Activated CD8-positive, alpha-beta memory T cell treated with anti-CD3 and anti-CD28 coated beads for 1 hour (primary cell): ENCODE measurements at places on chromosomes 7 and 10.

DNA sequence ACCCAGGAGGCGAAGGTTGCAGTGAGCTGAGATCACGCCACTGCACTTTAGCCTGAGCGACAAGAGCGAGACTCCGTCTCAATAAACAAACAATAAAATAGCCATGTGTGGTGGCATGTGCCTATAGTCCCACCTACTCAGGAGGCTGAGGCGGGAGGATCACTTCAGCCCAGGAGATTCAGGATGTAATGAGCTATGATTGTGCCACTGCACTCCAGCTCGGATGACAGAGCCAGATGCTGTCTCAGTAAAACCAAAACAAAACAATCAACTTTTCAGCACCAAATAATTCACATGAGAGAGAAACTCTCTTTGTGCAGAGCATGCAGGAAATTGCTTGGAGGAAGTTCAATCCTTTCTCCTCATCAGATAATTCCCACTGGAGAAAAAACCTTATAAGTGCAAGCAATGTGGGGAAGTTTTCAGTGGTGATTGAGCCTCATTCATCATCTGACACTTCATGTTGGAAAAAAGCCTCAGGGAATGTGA lies 13.4 kb upstream of the FIS1 start:
- DNase-seq = no peak

DNA sequence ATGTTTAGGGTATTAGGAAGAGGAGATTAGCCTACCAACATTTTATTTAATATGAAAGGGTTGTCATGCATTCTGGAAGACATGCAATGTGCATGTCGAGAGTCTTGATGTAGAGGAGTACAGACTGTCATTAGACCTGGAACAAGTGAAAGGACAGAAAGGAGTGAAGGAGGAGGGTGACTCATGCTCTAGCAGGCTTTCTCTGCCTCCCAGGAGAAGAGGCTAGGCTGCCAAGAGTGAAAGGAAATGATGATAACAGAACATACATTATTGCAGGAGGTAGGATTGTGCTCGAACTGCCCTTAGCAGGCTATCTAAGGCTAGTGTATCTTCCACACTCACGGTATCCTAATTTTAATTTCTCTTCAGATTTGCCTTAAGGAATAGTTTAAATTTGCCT lies 228.8 kb downstream of the EXOC4 start:
- no peak for DNase-seq

DNA sequence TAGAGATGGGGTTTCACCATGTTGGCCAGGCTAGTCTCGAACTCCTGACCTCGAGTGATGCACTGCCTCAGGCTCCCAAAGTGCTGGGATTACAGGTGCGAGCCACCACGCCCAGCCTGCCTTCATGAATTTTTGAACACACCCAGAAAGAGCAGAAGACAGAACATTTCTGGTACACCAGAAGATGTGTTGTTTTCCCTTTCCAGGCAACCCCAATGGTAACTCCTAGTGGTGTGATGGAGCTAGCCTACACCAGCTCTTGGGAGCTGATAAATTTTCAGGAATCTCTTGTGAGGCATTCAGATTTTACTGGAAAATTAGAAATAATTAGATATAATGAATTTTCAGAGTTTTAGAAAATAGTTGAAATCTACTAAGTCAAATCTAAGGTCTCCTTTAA lies 904 bp upstream of the CCDC7 start:
- DNase-seq = no peak

GRCh38 chr7:108358553-108358952 lies 97.7 kb downstream of the NRCAM start:
- DNase-seq = no peak

GRCh38 chr7:151896486-151896885 lies 19.6 kb upstream of the PRKAG2 start:
- no peak for DNase-seq

DNA sequence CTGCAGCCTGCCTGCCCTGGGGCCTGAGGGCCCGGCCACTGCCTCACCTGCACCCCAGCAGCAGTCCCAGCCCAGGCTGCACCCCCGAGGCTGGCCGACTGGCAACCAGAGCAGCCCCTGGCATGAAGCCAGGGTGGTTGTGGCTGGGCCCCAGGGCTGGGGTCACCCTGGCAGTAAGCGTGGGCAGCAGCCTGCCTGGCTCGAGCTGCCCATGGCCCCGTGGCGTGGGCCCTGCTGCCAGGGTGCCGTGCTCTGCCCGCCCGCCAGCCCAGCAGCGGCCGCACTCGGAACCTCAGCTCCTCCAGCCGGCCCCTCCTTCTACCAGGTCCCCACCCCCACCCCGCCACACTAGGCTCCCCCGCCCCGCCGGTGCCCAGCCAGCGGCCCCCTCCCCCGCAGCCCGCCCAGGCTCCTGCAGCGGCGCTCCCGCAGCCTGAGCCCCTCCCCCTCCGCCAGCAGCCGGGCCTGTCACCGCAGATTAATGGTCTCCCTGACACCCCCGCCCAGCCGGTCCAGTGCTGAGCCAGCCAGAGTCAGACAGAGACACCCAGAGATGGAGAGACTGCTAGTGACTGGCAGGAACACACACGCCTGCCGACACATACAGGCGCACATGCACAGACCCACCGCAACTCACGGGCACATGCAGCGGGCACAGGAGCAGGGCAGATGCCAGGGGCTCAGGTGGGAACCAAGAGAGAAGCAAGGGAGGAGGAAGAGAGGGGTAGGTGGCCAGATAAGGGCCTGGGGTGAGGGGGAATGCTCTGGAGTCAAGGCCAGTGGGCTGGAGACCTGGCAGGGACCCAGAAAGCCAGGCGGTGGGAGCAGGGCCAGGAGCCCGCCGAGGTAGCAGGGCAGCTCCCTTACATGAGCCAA lies 22.4 kb downstream of the KCNH2 start:
- no peak for DNase-seq

GRCh38 chr10:44362866-44363711 lies 21.8 kb downstream of the CXCL12 start:
- no peak for DNase-seq

DNA sequence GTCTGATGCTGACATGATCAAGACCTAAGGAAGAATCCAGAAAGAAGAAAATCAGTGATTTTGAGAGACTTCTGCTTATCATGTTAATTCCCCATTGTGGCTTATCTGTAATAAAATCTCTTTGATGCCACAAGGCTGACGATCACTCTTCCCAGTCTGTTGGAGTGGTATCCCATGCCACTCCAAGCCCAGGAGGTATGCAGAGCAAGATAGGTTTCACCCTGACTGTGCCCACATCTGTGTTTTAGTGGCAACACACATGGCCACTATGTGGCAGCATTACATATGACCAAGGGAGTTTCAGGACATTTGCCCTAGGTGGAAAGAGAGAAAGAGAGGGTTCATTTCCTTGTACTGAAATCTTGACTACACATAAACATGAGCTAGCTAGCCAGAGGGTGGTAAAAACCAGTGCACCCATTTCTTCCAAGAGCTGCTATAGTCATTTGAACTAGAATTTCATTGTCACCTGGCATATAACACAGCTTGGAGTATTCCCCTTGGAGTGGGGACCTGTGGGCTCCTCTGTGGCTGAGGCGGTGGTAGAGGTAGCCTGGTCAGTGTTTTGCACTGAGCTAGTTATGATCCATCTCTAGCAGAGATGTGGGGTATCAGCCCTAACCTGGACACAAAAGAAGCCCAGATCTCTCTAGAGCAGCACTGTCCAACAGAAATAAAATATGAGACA lies 20.8 kb downstream of the LAMB4 start:
- DNase-seq = no peak

DNA sequence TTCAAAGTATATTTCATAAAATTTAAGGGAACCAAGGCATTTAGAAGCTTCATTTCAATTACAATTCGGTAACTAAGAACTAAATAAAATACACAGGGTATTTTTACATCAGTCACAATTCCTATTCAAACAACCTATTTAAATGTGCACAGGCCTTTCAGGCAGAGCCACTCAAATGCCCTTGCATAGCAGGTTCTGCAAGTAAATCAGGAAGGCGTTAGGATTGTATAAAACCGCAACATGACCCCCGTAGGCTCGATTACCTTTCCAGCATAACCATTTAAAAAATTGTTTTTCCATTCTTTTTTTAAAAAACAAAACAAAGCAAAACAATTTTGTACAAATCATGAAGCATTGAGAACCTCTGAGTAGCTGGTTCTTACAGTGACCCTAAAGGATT lies 289.9 kb upstream of the SP8 start:
- no peak for DNase-seq

- DNase-seq = peak; percentile 25
Observed at GRCh38 chr7:139915864-139916716, 87.0 kb downstream of the TBXAS1 start.

GRCh38 chr7:43764039-43764761 lies 5.7 kb downstream of the BLVRA start:
- no peak for DNase-seq

DNA sequence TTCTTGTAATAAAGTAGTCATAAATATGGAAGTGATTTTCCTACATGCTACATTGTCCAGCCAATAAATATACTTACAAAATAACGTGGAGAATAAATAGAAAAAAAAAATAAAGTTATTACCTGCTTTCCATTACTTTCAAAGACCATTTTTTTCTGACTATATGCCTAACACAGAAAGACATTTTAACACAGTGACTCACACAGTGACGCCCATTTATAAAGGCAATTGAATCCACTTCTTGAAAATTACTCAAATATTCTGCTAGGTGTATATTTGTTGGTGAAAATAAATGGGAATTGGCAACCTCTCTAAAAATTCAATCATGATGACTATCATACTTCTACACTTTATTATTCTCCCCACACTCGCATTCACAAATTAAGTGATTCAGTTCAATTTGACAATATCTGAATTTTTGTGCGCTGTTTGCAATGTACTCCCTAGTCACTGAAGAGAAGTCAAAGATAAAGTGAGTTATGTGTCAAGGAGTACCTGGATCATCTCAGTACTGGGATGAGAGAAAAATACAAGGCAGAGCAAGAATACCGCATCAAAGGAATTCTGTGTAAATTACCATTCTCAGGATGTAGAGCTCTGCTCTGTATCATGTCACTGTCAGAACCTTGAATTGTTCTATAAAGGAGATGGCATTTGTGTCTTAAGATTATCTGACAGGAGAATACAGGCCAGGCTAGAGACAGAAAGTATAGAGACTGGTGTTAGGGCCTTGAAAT lies 642.7 kb downstream of the IPMK start:
- DNase-seq = no peak

GRCh38 chr10:130558746-130559546 lies 422.8 kb downstream of the GLRX3 start:
- DNase-seq = no peak

DNA sequence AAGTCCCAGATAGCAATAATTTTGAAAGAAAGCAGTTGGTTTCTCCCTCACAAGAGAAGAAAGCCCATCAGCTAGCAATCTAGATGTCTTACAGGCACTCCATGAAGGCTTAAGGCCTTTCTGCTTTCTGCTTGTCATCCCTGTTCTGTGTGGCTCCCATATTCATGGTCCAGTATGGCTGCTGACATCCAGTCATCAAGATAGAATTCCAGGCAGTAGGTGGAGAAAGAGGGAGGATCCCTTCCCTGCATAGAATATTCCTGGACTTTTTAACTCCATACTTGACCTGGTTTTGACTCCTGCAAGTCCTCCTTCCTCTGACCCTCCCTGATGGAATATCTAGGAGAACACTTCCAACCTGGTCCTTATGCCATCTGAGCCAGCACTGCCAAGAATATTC lies 389.9 kb upstream of the AKR1E2 start:
- DNase-seq = no peak
